NCI-H446 (cell line): ENCODE measurements at places on chromosomes 2 and 18.

DNA sequence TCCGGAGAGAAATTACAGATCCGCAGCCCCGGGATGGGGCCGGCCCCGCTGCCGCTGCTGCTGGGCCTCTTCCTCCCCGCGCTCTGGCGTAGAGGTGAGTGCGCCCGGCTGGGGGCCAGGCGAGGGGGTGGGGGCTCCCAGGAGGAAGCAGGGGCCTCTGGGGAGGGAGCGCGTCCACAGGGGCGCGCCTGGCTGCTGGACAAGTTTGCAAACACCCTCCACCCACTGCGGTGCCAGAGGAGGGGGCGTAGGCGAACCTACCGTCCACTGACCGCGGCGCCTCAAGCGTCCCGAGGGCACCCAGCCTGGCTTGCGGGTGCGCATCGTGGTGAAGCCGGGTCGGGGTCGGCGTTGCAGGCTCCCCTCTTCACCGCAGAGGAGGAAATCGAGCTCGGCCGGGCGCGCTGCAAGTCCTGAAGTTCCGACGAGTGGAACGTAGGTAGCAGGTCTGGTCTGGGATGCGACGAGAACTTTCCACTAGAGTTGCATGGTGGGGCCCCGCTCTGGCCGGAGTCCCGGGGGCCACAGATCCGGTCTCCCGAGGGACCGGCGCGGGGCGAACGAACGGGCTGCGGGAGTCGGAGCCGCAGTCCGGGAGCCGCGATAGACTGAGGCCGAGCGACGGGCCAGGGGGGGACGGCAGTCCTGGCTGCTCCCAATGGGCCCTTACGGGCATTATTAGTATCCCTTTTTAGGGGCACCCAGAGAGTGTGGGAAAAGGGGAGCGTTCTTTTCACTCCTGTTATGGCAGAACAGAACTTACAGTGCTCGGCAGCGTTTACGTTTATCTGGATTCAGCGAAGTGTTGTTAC is 502 bp downstream of the MERTK start:
- DNase-seq, result no peak

GRCh38 chr2:109423556-109424359 is 190.0 kb downstream of the SEPTIN10 start:
- no peak for DNase-seq

GRCh38 chr2:98826856-98827255 is 95.9 kb upstream of the MGAT4A start:
- DNase-seq, result no peak

- DNase-seq, result no peak
Measured at GRCh38 chr18:57426187-57426586, 9.0 kb upstream of the ONECUT2 start.

DNA sequence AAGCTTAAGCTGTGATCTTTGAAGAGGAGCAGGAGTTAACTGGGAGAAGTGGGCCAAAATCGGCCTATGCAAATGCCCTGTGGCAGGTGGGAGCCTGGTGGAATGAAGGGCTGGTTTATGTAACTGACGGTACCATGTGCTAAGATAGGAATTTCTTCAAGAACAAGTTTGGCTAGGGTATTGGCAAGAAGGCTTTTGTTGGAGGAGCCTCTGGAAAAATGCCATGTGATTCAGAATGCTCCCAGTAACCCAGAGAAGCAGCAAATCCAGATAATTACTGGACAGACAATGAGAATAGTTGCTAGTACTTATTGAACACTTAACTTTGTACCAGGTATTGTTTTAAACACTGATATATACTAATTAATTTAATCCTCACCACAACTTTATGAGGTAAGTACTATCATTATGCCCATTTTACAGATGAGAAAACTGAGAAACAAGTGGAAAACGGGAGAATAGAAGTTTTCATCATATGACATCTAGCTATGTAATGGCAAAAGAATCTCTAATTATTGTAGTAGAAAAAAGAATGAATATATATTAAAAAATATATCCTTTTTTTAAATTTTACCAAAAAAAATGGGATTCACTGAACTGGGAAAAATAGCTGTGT is 9.1 kb upstream of the FAM124B start:
- peak; percentile 58 for DNase-seq

DNA sequence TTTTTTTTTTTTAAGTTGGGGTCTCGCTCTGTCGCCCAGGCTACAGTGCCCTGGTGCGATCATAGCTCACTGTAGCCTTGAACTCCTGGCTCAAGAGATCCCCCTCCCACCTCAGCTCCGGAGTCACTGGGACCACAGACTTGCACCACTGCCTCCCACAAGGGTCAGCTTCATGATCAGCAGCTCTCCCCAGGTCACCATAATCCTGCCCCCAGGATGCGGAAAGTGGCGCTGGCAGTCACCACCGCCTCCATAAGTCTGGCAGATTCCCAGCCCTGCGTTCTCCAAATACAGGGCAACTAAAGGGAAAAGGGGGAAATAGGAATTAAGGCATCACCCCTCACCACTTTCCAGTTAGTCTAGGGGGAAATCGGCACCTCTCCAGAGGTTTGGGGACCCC is 5.2 kb upstream of the ARID5A start:
- no peak for DNase-seq

DNA sequence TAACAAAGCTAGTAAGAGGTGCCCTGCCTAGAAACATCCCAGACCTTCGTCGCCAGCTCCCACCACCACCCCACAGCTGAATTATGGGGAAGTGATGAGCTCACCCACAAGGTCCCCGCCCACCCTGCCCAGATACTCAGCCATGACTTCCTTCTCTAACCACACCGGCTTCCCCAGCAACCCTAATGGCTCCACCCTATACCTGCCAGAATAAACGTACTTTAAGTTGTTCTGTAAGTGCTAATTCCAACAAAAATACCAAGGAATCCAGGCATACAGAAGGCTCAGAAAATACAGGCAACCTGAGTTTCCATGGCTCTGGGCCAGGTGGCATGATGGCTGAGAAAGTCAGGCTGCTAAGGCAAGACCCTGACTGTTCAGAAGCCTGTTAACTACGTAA is 39.1 kb downstream of the TMEM163 start:
- no peak for DNase-seq

DNA sequence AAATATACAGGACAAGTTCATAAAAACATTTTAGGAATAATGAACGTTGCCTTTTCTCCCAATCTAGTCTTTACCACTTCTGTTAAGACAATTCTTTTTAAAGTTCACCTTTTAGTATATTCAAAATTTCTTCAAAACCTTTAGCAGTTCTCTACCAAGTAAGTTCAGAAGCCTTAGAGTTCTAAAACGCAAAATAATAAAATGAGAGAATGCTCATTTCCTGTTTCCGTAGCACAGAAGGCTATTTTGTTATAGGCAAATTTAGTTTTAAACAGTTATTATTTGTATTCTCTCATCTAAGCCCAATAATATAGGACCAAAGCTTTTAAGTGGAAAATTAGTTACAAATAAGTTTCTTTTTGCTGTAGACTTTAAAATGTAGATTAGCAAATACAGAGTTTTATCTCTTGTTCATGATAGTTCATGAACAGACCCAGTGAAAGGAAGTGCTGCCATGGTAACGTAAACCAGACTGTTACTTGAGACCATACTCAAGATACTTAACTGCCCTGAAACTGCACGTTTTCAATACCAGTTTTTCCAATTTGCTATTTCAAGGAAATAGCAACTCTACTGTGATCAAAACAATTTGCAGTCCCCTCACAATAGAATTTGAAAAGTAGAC is 173.1 kb upstream of the STON1 start:
- DNase-seq, result no peak

DNA sequence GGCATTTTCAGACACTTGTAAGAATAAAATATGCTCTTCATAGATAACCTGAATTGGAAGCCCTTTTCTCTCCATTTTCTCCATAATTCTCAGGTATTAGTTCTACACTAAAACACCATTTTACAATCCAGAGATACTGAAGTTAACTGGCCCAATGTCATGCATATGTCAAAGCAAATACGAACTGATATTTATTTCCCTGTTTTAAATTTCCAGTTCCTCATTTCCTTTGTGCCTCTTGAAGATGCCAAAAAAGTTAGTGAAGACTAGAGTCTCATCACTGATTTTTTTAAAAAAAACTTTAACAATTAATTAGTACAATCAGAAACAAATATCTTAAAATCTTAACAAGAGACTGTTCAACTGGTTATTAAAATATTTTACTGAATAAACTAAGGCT is 52.8 kb upstream of the ITGB6 start:
- DNase-seq, result no peak

- DNase-seq, result peak; percentile 69
Measured at GRCh38 chr2:177603768-177604167, 211.2 kb downstream of the AGPS start.

GRCh38 chr2:174964404-174964803 is 40.8 kb downstream of the CHN1 start:
- no peak for DNase-seq
